Spinal cord (tissue), 10 donors: ENCODE measurements at places on chromosomes 7 and 10. TPM values are rescaled to one million over a fixed set of nuclear protein-coding genes. Genes with fewer than 3 reads are reported as not detected.

The CRHR2 gene
- total RNA-seq = 0.89 TPM

DNA sequence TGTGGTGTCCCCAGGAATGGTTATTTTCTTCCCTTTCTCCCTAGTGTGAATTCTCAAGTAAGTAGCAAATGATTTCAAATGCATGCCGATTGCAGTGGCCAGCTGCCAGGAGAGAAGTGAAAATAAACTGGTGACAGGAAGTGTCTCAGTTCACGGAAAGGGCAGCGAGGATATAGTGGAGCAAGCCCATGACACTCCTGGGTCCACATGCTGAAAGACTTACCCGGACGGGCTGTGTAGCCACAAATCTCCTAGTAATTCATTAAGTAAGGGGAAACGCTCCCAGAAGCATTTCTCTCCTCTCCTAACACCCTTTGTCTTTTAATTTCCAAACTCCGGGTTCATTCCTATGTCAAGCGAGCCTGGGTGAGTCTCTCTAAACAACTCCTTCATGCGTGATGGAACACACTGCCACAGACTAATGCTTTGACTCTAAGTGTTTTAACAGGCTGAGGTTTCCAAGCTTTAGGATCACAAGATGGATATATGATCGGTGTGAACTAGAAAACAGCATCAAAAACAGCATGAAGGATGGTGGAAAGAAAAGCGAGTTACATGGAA is 125.6 kb downstream of the CYP26A1 start:
- peak; percentile 37 for DNase-seq
- peak overlapping the region; percentile 36 for H3K4me3 ChIP-seq
- no peaks in the 10 kb centered on the region for H3K36me3 ChIP-seq
- no peaks in the 10 kb centered on the region for H3K27me3 ChIP-seq

DNA sequence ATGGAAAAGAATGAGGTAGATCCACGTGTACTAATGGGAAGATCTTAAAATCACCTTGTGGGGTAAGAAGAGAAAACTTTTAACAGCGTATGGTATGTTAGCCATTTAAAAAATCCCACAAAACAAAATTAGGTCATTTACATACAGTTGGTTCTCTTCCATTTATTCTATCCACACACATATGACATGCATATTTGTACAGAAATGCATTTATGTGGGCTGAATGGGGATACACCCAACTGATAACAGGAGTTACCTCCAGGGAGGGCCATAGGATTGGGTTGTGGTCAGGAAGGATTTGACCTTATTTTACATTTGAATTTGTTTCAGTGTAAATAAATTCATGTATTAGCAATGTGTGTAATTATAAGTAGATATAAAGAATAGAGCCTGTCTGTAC is 71.5 kb downstream of the MCMBP start:
- no peak overlapping the region for H3K27ac ChIP-seq
- H3K4me3 ChIP-seq = no peak overlapping the region
- H3K36me3 ChIP-seq = peaks cover 5% of the 10 kb centered on the region
- DNase-seq = no peak
- no peaks in the 10 kb centered on the region for H3K27me3 ChIP-seq

The GPR15LG gene
- total RNA-seq = not detected

DNA sequence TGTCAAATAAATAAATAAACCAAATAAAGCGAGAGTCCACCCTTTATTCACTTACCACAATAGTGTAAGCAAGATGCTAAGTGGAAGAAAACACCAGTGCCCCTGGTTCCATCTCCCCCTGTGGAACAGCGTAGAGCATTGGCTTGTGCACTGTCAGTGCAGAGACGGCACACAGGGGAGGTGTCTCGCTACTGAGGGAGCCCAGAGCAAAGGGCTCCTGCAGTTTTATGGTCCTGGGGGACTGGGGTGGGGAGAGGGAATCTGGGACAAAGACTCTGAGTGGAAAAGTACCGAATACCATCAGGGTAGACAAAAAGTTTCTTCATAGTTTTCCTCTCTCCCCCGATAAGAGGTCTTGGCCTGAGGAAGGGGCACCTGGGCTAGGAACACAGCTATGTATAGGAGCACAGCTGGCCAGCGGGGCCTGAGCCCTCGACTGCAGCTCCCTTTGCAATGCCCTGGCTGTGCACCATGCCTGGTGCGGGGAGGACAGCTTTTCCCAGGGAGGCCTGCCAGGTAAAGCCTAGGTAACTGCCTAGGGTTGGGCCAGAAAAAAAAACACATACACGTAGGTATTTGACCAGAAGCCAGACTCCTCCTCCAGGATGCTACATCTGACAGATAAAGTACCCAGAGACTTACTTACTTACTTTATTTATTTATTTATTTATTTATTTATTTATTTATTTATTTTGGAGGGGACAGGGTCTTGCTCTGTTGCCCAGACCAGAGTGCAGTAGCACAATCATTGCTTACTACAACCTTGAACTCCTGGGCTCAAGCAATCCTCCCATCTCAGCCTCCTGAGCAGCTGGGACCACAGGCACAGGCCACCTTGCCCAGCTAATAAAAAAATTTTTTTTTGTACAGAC is 88.8 kb upstream of the KIF5B start:
- no peaks in the 10 kb centered on the region for H3K36me3 ChIP-seq
- H3K27me3 ChIP-seq = no peaks in the 10 kb centered on the region
- H3K27ac ChIP-seq = no peak overlapping the region
- H3K4me1 ChIP-seq = no peaks in the 10 kb centered on the region
- no peak overlapping the region for H3K4me3 ChIP-seq
- no peak for DNase-seq

GRCh38 chr10:42950606-42951485 is 126.0 kb upstream of the RET start:
- no peak overlapping the region for H3K4me3 ChIP-seq
- H3K27ac ChIP-seq = no peak overlapping the region
- peaks cover 17% of the 10 kb centered on the region for H3K4me1 ChIP-seq
- peaks cover 18% of the 10 kb centered on the region for H3K27me3 ChIP-seq
- DNase-seq = no peak

DNA sequence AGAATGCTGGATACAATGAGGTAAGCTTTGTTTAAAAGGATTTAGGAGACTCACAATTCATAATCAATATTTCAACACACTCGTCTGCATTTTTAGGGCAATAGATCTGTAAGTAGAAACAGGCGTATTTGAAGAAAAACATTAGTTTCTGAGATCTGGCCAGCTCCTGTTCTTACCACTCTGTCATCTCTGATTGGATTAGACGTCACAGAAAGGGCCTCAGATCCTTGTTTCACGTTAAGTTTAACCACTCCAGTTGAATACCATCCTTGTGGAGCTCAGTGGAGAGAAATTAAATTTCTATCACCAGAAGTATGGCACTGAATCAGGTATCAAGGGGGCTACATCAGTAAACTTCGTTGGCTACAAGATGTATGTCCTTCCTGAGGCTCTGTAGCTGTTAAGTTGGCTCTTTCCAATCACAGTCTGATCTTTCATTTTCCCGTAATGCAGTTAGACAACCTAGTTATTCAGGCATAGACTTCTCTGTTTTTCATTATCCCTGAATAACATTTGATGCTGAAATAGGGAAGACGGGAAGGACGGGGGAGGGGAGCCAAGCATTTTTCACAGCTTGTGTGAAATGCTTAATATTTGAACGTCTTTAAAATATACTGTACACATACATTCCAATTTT is 659.2 kb upstream of the GALNT17 start:
- no peak overlapping the region for H3K27ac ChIP-seq
- no peak for DNase-seq
- H3K36me3 ChIP-seq = no peaks in the 10 kb centered on the region
- no peaks in the 10 kb centered on the region for H3K27me3 ChIP-seq
- H3K4me3 ChIP-seq = no peak overlapping the region

The HTR5A gene
- 3.4 TPM for total RNA-seq
